ENCODE measurements at places on chromosomes 11 and 22.
A peak's percentile ranks its signal among the peaks of the same experiment; 100 is the strongest.

GRCh38 chr11:69880826-69881445, 61.7 kb upstream of the FGF3 start:
- DNase-seq, result no peak

- no peak for DNase-seq
Observed at GRCh38 chr22:19374410-19374809, 57.1 kb downstream of the HIRA start.

DNA sequence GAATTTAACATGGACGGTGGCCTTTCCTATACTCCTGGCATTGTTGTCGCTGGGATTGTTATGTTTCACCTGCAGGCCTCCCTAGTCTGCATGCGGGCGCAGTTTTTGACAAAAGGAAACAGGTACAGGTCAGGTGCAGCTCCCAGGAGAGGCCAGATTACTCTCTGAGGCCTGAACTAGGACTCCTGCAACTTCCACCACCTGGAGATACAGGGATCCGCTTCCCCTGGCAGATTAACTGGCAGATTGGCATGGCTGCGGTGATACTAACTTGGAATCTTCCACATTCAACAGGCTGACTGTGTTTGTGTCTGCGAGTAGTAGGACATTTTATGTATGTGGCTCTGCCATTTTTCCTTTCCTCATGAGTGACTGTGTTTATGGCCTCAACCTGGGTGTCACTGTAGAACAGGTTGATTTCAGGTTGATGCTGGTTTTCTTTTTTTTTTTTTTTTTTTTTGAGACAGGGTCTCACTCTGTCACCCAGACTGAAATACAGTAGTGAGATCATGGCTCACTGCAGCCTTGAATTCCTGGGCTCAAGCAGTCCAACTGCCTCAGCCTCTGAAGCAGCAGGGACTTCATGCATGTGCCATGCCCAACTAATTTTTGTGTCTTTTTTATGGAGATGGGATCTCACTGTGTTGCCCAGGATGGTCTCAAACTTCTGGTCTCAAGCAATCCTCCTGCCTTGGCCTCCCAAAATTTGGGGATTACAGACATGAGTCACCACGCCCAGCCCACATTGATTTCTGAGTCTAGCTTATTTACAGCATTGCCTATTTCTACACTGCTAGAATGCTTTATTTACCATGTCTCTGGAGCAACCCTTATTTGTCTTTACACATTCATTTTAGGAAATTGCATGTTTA, 1.7 kb upstream of the USP28 start:
- DNase-seq, result no peak

- DNase-seq, result no peak
Observed at GRCh38 chr22:19287076-19287707, 4.3 kb downstream of the CLTCL1 start.

GRCh38 chr11:76380159-76380976, 564 bp downstream of the THAP12 start:
- peak; percentile 2 for DNase-seq

- DNase-seq, result no peak
Observed at GRCh38 chr22:48906216-48906835, 921.3 kb downstream of the BRD1 start.

- DNase-seq, result no peak
Observed at GRCh38 chr11:36404831-36405230, 105.2 kb downstream of the TRAF6 start.

- peak; percentile 68 for DNase-seq
Observed at GRCh38 chr11:72589802-72590761, 84.1 kb downstream of the PDE2A start.

DNA sequence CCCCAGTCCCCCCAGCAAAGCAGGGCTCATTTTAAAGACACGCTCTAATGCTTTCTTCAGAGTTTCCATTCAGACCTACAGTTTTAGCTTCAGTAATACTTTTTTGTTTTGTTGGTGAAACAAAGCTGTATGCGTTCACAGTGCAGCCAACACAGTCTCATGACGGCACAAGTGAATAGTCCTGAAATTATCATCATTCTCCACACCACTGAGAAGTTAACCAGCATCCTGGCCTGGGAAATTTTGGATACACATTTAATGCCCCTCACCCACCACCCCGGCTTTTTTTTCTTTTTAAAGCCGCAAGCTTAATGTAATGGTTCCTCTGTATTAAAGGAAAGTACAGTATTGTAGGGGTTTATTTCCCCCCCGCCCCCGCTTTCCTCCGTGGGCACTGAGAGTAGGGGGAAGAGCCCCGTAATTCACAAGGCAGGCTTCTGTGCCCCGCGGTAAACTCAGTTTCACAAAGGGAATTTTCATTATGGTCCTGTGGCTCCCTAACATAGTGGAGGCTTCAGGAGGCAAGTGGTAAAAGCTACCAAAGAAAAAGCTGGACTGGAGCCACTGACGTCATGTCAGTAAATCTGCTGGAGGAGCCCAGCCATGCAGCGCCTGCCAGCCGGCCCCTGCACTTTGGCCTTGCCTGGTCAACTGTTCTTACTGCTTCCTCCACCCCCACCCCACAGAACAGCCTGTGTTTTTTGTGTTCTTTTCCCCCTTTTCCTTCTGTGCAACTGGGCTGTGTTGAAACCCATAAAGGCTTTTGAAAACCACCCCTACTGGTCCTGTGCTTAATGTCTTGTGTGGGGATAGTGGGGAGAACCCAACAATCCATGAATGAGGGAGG, 18.2 kb downstream of the TEAD1 start:
- DNase-seq, result peak; percentile 93

GRCh38 chr11:7570938-7571521, 57.2 kb downstream of the PPFIBP2 start:
- no peak for DNase-seq

GRCh38 chr11:35305670-35306382, 113.5 kb downstream of the SLC1A2 start:
- DNase-seq, result peak; percentile 11

DNA sequence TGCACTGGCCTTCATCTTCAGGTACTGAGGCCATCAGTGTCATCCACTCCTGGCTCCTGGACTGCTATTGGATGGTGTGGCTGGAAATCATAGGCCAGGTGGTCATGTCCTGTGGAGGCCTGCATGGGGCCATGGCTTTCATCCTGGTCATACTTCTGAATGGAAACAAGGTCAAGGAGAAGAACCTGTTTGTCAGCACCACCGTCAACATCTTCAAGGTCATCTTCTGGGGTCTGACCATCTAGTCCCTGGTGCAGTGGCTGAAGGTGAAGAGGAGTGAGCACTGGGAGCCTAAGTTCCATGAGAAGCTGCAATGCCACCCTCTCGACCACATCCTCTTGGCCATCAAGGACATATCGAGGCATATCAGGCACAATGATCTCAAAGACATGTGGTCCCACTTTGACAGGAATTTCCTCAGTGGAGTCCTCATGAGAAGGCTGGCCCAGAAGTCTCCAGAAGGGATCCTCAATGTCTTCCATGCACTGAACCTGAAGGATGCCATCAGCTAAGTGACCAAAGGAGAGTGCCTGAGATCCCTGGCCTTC, 120.0 kb upstream of the SERPIND1 start:
- no peak for DNase-seq

- no peak for DNase-seq
Observed at GRCh38 chr22:31682751-31683150, 20.7 kb upstream of the PISD start.

DNA sequence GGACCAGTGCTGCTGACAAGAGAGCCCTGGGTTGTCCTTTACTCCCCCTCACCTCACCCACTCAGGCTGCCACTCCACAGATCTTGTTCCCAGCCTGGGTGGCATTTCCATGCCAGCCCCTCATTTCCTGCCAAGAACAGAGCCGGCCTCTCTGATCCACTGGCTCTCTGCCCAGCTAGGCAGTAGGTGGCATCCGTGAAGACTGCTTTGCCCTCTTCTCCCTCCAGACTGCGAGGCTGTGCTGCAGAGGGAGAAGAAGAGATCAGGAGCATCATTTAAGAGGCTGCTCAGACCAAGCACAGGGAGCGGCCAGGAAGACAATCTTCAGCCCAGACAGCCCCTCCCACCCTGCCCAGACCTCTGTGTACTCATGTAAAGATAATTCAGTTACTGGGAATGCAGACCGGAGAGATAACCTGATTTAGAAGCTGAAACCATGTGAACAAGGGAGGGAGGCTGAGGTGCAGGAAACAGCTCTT, 126.9 kb upstream of the NCAM1 start:
- DNase-seq, result no peak

DNA sequence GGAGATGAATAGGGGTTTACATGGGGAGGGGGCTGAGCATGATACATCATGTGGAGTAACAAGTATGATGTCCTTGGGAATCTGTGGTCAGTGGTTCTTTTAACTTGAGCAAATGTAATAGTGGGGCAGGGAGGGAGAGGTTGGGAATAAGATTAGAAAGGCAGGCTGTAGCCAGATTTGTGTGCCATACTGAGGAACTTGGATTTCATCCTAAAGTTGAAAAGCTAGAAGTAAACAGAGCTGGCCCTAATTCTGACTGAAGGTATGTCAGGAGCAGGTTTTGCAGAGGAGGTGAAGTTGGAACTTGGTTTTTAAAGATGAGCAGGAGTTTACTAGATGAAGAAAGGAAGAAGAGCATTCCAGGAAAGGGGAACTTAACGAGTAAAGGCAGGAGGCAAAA, 108.3 kb upstream of the RRM1 start:
- no peak for DNase-seq

- peak; percentile 67 for DNase-seq
Observed at GRCh38 chr11:7577291-7578190, 63.7 kb downstream of the PPFIBP2 start.

GRCh38 chr11:23112987-23113886, 253.0 kb upstream of the CCDC179 start:
- peak; percentile 66 for DNase-seq

GRCh38 chr11:44304091-44305025, 5.6 kb downstream of the ALX4 start:
- DNase-seq, result no peak

- DNase-seq, result peak; percentile 25
Observed at GRCh38 chr11:4495487-4495886, 13.0 kb downstream of the OR52K1 start.
